Erythroblast (primary cell): ENCODE measurements at places on chromosomes 12 and 14.

GRCh38 chr12:108309674-108310312 lies 29.3 kb downstream of the CMKLR1 start:
- DNase-seq = no peak

GRCh38 chr14:100341301-100342031 lies 18.3 kb downstream of the SLC25A47 start:
- no peak for DNase-seq

DNA sequence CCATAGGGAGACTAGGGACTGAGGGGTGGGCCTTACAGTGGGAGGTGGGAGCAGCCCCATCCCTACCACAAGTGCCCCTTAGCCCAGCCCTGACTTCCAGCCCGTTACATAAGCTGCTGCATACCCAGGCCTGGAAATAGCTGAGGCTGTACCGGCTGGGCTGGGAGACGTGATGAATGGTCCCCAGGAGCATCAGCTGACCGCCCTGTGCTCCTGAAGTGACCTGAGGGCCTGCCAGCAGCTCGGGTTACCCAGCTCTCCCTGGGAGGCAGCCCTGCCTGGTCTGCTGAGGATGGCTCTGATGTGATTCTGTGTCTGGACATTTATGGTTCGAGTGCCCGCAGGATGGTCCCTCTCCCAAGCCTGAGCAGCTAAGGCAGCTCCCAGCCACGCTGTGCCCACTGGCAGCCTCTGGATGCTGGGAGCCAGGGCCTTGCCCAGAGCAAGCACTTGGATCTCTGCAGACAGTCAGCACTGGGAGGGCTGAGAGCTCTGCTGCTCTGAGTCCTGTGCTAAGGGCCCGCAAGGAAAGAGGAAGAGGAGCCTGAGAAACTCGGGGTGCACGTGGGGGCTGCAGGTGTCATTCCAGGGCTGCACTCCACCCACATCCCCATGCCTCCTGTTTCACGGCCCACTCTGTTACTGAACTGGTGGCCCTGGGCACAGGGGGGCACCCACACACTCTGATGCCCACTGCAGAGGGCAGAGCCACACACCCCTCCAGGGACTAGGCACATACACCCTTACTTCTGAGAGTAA lies 20.5 kb downstream of the TAMALIN start:
- DNase-seq = no peak

DNA sequence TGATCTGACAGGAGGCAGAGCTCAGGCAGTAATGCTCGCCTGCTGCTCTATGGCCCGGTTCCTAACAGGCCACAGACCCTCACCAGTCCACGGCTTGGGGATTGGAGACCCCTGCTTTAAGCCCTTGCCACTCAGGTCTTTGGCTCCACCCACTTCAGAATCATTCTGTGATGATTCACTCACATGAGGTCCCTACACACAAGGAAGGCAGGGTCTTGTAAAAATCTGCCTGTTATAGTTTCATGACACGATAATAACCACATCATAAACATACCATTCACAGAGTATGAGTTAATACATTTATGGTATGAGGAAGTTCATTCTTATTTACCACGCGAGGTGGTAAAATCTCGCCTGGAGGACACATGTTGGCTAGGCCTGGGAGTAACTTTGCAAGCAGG lies 29.0 kb upstream of the MAX start:
- no peak for DNase-seq

DNA sequence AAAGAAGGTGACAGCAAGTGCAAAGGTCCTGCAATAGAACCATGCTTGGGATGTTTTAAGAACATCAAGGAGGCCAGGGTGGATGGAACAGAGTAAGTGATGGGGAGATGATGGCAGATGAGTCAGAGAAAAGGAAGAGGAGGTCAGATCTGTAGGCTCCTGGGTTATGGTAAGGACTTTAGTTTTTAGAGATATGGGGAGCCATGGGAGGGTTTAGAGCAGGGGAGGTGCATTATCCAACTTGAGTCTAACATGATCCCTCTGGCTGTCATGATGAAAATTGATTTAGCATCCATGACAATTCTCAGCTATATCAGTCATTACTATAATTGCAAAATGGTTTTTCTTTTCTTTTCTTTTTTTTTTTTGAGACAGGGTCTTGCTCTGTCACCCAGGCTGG lies 7.3 kb upstream of the PLBD2 start:
- no peak for DNase-seq

- DNase-seq = peak; percentile 69
These were observed 795 bp downstream of the SMAGP start for GRCh38 chr12:51269174-51270066.

DNA sequence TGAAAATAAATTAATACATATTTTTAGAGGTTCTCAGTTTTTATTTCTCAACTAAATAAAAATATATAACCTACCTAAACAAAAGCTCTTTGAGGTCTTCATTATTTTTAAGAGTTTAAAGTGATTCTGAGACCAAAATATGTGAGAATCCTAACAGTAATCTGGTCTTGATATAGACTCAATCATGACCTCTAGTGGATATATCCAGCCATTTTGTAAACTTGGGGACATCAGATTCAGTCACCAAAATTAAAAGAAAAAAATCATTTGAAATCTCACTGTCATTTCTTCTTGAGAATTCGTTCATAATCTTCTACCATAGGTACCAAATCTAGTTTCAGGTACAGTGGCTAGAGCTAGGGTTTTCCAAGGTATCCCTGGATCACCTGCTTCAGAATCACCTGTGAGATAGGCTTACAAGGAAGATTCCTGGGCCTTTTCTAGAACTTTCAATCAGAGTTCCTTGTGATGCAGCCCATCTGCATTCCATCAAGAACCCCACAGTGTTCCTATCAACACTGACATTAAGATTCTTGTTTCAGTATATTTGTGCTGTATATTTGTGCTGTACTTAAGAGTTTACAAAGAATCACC lies 214.9 kb downstream of the ADAMTS20 start:
- DNase-seq = no peak

DNA sequence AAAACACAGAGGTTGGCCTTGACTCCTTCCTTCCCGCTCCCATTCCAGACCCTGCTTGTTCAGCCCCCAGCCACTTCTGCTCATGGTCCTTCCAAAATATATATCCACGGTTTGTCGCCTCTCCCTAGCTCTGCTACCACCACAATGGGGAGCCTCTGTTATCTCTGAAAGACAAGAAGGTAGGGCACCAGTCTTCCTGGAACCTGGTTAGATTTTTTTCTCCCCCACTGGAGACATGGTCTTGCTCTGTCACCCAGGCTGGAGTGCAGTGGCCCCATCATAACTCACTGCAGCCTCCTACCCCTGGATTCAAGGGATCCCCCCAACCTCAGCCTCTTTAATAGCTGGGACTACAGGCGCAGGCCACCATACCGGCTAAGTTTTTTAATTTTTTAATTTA lies 95.7 kb downstream of the PTPN11 start:
- DNase-seq = no peak

- no peak for DNase-seq
These were observed 125.0 kb upstream of the EGLN3 start for GRCh38 chr14:34075826-34076225.

- peak; percentile 9 for DNase-seq
These were observed 13.7 kb downstream of the ATG2B start for GRCh38 chr14:96349286-96350075.

DNA sequence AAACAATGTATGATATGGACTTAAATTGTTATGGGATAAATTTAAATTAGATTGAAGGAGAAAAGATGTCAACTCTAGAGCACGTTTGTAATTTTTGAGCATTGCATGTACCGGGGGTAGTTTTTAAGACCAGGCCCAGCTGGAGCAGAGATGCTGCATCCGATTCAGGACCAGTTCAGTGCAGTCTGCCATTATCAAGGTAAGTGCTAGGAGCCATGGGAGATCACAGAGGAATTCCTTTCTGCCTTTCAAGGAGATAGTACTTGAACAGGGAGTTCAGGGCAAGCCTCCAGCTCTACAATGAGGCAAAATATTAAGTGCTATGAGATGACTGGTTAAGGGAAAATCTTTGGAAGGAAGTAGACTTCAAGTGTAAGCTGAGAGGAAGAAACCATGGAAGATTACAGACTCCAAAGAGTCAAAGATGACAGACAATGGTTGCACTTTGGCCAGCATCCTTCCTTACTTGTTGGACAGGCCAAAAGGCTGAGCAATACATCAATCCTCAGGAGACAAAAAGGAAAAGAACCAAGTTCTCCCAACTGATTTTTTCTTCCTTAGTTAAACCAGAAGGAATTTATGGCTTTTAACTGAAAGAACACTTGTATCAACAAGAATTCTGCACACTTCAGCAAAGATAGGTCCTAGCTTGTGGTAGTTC lies 113.2 kb upstream of the HIF1A start:
- no peak for DNase-seq

GRCh38 chr12:28583701-28584261 lies 393.5 kb downstream of the CCDC91 start:
- DNase-seq = no peak

DNA sequence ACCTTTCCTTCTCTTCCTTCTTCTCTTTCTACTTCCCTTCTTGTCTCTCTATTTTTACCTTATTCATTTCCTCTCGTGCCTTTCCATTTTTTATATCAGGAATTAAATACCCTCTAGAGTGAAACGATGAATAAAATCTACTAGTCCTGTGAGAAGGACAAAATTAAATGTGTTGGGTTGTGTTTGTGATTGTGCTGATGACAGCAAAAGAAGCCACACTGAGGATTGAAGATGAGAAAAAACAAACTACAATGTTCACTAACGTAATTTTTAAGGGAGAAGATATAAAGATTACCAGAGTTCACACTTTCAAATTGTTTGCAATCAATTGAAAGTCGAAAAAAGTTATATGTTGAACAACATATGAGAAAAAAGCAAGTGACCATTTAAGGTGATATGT lies 1012.1 kb downstream of the DIO2 start:
- no peak for DNase-seq

GRCh38 chr12:106245767-106246166 lies 2.1 kb downstream of the CKAP4 start:
- DNase-seq = no peak

DNA sequence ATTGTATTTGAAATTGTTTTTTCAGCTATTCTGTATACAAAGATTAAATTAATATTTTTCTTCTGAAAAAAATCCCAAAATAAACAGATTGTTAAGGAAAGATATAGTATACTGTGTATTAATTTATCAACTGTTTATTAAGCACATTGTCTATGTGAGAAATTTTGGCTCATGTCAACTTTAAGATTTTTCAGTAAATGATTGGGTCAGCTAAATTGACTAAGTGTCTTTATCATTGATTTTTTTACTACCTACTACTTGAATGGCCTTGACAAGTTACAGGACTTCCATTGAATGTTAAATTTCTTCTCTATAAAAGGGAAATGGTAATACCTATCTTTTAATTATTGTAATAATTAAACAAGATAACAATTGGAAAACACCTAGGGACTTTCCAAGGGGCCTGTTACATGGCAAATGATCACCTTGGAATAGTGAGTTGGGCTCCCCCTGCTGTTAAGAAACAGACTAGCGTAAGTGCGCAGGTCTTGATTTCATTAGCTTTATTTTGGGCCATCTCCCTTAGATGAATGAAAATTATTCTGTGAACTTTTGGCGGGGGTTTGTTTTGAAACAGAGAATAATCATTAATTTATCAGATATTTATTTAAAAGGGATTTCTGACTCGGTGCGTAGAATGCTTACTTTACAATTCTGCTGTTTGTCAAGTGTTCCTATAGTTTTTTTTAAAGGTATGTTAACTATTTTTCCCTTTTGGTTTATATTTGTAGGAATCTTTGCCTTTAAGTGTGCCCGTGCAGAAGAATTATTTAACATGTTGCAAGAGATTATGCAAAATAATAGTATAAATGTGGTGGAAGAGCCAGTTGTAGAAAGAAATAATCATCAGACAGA lies 14.5 kb upstream of the CCT2 start:
- DNase-seq = peak; percentile 84

- no peak for DNase-seq
These were observed 68.0 kb downstream of the KIF26A start for GRCh38 chr14:104206281-104206904.

GRCh38 chr12:56257071-56257470 lies 1.1 kb downstream of the ANKRD52 start:
- DNase-seq = no peak

GRCh38 chr12:84978921-84979320 lies 57.2 kb downstream of the TSPAN19 start:
- no peak for DNase-seq

GRCh38 chr12:911191-911826 lies 38.2 kb downstream of the RAD52 start:
- DNase-seq = peak; percentile 96

DNA sequence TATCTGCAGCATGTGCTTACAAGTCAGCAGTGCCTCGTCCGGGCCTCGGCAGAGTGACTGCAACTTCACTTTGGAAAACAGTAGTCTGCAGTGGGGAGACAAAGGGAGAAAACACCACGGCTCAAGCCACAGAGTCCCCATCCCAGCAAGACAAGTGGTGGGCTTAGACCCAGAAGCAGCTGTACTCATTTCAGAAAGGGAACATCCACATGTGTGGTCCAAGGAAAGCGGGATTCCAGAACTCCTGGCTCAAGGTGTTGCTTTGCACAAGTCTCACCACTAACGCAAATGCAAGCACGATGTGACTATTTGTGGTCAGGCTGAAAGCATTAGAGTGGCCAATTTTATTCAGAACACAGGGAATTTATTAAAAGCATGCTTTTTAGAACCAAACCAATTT lies 198.3 kb downstream of the TTC7B start:
- no peak for DNase-seq

- no peak for DNase-seq
These were observed 51.7 kb upstream of the FERMT2 start for GRCh38 chr14:53002576-53002975.

GRCh38 chr14:69997849-69998248 lies 118.6 kb downstream of the SMOC1 start:
- no peak for DNase-seq

GRCh38 chr12:65449400-65449799 lies 170.9 kb downstream of the MSRB3 start:
- DNase-seq = no peak

DNA sequence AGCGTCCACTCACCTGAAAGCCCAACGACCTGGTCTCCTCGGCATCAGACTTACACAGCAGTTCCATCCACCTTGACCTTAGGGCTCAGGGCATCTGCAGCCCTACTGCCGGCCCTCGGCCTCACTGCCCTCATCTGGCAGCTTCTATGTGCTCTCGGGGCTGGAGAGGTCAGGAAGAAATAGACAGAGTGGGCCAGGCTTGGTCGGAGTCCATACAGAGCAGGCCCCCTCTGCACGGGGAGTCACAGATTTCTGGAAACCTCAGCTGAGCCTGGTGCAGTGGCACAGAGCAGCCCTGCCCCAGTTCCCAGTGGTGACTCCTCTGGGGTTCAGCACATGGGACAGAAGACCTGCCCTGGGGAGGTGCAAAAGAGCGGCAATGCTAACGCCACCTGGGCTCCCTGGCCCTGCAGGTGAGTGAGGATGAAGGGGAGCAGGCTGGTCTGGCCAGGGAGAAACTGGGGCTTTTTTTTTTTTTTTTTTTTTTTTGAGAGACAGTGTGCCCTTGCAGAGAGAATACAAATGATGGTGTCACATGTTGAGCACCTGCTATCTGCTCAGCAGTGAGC lies 190.1 kb upstream of the PRMT8 start:
- no peak for DNase-seq

- no peak for DNase-seq
These were observed 518.5 kb downstream of the SOX5 start for GRCh38 chr12:23431006-23431405.
